AG10803 (cell line): ENCODE measurements at places on chromosomes 1 and 21.

DNA sequence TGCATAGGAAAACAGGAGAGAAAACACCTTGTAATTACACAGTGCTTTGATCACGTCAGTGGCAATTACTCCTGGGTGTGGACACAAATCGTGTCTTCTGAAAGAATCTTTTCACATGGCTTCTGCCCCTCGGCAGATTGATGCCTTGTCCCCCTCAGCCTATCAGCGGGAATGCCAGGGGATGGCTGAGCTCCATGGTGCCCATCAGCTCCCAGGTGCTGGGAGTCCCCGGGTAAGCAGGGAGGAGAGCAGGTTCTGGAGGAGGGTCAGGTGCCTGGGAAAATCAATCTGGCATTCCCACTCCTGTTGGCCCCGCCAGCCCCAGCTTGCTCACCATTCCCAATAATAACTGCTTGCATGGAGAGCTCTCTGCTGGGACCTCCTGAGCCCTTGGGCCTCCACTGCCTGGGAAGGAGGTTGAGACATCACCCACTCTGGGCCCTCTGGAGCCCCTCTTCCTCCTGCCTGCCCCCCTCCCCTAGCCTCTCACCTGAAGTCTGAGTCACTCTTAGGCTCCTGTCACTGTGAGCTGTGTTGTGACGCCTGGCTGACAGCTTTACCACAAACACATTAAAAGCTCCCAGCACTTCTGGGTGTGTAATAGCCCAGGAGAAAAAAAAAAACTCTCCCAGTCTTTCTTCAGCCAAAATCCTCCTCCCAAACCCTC, 4.9 kb downstream of the CAMK2N1 start:
- no peak for DNase-seq

DNA sequence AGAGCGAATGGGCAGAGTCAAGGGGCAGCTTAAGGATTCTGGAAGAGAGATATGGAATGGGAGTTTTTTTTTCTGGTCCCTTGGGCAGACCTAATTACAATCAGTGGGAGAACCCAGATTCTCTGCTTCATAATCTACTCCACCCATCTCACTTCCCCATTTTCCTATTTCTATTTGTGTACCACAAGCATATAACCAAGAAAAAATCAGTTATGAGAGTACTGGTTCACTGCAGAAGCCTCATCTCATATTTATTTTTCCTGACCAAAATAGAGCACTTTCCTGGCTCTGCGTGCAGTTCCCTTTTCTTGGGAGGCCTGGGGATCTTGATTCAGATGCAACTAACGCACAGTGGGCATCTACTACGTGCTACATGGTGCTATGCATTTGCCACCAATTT, 82.2 kb upstream of the SLFNL1 start:
- no peak for DNase-seq

DNA sequence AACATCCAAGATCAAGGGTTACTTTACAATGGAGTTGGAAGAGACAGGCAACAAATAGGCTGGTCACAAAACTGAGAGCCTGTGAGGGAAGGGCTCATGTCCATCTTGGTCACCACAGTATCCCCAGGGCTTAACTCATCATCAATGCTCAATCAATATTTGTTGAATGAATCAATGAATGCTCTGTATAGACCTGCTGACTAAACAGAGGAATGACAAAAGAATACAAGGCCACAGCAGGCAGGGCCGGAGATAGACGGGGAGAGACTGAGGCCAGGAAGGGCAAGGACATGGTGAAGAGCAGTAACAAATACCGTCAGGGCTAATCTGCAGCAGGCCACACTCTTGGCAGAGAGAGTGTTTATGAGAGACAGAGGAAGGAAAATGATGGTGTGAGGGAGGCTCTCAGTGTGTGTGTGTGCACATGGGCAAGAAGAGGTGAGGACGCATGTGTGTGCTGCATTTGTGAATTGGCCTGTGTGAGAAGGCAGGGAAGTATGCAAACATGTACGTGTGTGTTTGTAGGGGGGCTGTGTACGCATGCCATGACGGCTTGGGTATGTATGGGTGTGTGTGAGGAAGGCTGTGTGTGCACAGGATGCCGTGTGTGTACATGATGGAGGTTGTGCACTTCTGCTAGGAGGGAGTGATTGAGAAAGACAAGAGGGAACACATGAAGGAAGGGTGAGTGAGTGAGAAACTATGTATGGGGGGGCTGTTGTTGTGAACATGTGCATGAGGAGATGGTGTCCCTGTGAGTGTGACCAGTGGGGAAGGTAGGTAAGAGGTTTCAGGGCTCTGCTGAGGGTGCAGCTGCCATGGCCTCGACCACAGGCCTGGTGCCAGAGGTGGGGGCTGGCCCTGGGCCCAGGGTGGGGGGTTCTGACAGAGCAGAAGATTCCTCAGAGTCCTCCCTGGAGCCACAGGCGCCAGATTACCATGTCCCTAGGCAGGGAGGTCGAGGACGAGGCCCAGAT, 15.4 kb downstream of the AHDC1 start:
- peak; percentile 76 for DNase-seq

- no peak for DNase-seq
Observed at GRCh38 chr1:2465371-2466269, 10.5 kb upstream of the PLCH2 start.

DNA sequence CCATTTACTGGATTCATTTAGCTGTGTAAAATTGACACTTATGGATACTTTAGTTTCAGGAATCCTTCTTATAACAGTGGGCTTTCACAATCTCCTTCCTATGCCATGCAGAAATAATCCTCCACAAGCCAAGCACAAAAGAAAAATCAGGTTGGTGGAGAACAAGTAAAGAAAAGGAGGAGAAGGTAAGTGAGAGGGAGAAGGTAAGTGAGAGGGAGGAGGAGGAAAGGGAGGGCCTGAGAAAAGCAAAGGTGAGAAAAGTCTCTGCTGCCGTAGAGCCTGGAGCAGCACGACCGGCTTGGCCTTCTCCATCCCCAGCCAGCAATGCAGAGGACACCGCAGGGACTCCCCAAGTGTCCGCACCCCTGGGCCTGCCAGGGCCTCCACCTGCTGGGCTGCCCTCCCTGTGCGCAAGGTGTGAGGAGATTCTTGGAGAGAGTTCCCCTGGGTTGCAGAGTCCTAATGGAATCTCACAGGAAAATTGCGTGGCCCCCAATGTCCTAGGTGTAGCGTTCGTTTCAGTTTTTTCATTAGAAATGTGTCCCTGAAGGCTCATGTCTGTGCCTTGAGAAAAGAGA, 39.0 kb downstream of the PRMT2 start:
- DNase-seq: no peak

DNA sequence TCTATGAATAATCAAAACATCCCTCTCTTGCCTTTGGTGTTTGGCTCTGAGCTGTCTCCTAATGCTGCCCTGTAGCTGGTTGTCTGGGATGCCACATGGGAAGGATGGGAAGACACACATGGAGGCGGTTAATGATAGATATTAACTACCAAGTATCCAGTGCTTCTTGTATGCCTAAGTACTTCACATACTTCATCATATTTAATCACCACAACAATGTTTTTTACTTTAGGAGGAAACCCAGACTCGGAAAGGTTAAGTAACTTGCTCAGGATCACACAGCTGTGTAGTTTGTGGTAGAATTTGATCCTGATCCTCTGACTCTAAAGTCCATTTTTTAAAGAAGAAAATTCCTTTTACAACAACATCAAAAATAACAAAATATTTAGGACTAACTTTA, 88.0 kb downstream of the HHAT start:
- DNase-seq: no peak

GRCh38 chr1:83998498-83999315, at the start of gene TTLL7:
TTLL7 (minus strand) TSS chr1:83999132; CDS start chr1:83952211, 46,921 bp downstream.
- DNase-seq: peak; percentile 62

GRCh38 chr1:201877877-201878401, 10.8 kb upstream of the SHISA4 start:
- peak; percentile 58 for DNase-seq

GRCh38 chr1:102045752-102046151, 49.0 kb upstream of the OLFM3 start:
- DNase-seq: no peak

DNA sequence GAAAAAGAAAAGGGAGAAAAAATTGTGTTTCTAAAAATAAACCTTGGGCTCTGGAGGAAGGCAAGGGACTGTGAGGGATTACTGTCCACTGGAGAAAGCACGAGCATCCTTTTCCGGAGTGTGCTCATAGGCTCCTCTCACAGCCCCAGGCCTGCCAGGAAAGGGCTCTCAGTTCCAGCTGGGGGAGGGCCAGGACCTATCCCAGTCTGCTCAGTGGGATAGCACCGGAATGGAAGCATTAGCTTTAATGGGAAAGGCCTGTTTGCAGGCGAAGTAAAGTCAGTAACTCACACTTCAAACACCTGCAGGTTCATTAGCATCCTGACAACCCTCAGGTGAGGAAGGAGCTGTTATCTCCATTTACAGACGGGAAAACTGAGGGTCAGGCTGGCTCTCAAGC, 113.9 kb upstream of the USP24 start:
- no peak for DNase-seq

GRCh38 chr1:116001739-116002487, 25.6 kb downstream of the SLC22A15 start:
- no peak for DNase-seq

DNA sequence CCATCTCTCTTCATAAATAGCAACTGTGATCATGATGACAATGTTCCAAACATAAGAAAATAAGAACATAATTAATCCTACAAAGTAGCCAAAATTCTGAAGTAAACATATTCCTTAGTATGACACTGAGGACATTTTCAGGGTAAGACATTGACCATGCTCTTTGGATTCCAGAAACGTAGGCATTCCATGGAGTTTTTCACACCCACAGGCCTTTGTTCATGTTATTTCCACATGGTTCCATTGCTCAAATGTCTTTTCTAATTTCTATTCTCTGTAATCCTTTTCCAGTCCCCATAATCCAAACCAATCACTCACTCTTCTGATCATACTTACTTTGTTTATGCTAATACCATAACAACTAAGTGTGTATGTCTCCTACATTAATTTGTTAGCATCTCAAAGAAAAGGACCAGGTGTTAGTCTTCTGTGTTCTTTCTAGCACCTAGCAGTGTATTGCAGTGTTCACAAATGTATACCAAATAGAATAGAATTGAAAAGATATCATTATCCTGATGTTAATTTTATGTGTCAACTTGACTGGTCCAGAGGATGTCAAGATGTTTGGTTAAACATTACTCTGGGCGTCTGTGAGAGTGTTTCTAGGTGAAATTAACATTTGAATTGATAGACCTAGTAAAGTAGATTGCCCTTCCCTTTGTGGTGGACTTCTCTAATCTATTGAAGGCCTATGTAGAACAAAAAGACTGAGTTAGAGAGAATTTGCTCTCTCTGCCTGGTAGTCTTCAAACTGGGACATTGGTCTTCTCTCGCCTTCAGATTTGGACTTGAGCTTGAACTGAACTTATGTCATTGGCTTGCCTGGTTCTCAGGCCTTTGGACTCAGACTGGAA, 516.6 kb downstream of the PTPRC start:
- DNase-seq: no peak

GRCh38 chr1:159881622-159882526, 18.1 kb downstream of the CFAP45 start:
- peak; percentile 96 for DNase-seq

DNA sequence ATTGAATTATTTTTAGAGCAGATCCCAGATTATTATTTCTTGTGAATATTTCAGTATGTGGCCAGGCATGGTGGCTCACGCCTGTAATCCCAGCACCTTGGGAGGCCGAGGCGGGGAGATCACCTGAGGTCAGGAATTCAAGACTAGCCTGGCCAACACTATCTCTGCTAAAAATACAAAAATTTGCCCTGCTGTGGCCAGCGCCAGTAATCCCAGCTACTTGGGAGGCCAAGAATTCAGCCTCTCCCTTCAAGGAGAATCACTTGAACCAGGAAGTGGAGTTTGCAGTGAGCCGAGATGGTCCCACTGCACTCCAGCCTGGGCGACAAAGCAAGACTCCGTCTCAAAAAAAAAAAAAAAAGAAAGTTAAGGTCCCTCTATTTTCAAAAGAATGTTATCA, 4.3 kb downstream of the OSBPL9 start:
- DNase-seq: no peak

DNA sequence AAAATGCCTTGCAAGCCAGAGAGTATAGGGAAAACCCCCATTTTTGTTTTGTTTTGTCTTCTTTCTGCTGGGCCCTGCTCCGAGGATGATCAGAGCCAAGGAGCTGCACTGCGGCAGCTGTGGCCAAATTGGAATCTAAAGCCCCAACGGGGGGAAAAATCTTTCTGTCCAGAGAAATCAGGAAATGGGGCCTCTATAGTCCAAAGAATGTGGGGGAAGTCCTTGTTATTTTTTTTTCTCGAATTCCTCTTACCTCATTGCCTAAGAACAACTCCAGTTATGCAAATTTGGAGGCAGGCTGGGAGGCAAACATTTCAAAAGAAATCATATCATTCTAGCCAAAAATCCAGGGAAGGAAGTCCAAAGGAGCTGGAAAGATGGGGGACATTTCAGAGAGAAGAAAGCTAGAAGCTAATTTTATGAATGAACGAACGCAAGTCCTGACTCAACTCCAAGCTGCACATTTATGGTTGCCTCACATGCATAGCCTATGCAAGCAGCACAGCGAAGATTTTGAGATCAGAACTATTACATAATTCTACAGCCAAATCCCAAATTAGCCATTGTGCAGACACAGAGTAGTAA, 263.2 kb downstream of the KCTD3 start:
- peak; percentile 31 for DNase-seq

GRCh38 chr21:28805885-28806284, 186.8 kb downstream of the LTN1 start:
- peak; percentile 86 for DNase-seq

GRCh38 chr1:77036560-77036959, 169.3 kb downstream of the ST6GALNAC5 start:
- DNase-seq: peak; percentile 35

DNA sequence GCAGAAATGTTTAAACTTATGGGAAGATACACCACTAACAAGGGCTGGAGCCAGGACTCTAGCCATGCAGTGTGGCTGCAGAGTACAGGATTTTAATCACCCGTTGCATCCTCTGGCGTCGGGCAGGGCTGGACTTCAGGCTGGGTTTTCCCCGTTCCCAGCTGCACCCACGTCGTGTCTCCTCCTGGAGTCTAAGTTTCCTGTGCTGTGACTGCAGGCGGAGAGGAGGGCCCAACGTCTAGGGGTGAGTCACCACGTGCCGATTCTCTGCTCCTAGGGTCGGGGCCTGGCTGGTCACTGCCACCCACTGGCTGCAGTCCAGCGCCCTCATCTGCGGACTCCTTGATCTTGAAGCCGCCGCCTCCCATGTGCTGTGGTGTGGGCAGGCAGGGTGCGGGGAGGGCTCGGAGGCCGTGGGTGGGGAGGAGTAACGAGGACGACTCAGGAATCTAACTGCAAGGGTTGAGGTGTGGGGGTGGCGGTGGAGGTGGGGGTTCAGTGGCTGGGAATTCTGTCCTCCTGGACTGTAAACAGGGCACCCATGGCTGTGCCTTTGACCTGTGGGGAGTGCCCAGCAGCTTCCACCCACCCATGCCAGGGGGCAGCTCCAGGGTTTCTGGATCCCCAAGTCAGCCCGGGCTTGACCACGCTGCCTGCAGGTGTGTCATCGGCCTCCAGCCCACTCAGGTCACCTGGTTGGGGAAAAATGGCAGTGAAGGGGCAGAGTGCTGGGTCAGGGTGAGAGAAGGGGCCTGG, 77.8 kb downstream of the ALPL start:
- DNase-seq: peak; percentile 71

- DNase-seq: no peak
Observed at GRCh38 chr1:162667381-162668080, 35.3 kb downstream of the DDR2 start.

- no peak for DNase-seq
Observed at GRCh38 chr1:36797761-36798160, 236.6 kb downstream of the GRIK3 start.

- DNase-seq: peak; percentile 87
Observed at GRCh38 chr1:112700290-112701226, 6.4 kb downstream of the RHOC start.

GRCh38 chr1:9595156-9595967, 6.7 kb downstream of the TMEM201 start:
- no peak for DNase-seq
